ENCODE measurements at places on chromosomes 2 and 18. TPM values are rescaled to one million over a fixed set of nuclear protein-coding genes. Genes with fewer than 3 reads are reported as not detected.

DNA sequence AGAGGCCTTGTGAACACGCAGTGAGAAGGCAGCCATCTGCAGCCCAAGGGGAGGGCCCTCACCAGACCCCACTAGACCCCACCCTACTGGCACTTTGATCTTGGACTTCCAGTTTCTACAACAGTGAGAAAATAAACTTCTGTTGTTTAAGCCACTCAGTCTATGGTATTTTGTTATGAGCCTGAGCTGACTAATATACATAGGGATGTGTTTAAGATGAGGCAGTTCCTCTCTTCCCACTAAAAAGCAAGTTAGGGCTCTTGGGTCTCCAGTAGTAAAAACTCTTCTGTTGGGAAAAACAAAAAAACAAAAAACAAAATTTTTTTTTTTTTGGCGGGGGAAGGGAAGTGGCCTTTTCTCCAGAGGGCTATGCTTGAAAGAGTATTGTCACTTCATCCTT lies 233.2 kb upstream of the SMAD7 start:
- DNase-seq, result no peak

The OLA1 gene
- total RNA-seq, result 69.2 TPM

- no peak for DNase-seq
These were observed 105.8 kb downstream of the ARHGAP28 start for GRCh38 chr18:6835345-6835744.

DNA sequence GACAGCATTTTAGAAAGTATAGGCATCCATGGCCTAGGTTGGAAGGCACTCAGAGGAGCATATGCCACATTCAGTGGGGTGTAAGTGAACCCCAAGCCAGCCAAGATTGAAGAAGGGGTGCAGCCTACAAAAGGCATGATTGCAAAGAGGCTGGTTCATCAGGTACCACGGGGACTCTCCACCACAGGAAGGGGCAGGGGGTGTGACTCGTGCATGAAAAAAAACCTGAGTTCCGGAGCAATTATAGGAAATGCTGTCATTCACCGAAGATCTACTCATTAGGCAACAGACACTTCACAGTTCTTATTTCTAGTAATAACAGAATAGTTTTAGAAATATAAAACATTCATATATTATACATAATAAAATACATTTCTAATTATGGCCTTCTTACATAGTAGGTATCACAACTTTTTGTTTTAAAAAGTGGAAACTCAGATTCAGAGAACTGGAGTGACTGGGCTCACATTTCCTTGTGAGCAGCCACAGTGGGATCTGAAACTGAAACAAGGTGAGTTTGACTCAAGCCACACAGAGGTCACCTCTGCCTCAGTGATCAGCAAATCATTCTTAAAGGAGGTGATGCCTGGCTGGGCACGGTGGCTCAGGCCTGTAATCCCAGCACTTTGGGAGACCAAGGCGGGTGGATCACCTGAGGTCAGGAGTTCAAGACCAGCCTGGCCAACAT lies 188.4 kb upstream of the GYPC start:
- DNase-seq, result no peak

The CPO gene
- total RNA-seq, result 0.27 TPM

The HTR2B gene
- total RNA-seq, result 0.50 TPM

DNA sequence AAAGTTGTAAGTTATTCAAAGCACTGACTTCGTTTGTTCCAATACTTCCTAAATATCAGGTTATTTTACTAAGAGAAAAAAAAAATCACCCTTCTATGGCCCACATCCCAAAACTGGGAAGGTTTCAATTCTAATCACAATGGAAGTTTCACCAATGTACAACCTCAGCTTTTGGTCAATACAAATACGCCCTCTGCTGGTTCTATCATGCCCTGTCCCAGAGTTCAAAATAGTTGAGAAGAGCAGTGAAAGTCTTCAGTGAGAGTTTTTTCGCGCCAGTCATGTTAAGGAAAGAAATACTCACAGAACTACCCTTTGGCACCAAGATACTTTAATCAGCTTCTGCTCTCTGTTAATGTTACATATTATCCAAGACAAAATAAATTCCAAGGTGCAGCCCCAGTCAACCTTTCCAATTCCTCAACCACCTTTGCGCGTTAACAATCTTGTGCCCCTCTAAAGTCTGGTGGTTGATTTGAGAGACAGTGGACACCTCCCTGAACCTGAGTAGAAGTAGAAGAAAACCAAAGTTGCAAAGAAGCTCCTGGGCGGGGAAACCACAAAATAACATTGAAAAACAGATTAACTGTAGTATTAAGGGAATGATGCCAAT lies 59.9 kb downstream of the SUMO1 start:
- no peak for DNase-seq

GRCh38 chr2:3659447-3660432 lies 1.7 kb downstream of the ALLC start:
- DNase-seq, result peak; percentile 71

- DNase-seq, result no peak
These were observed 159.9 kb upstream of the MMADHC start for GRCh38 chr2:149747456-149747855.

GRCh38 chr18:71707400-71707799 lies 836.7 kb downstream of the CBLN2 start:
- DNase-seq, result no peak

The AFF3 gene
- total RNA-seq, result 10.0 TPM

GRCh38 chr18:8140841-8141501 lies 468.3 kb upstream of the RAB12 start:
- peak; percentile 64 for DNase-seq

- no peak for DNase-seq
These were observed 16.8 kb downstream of the ARID5A start for GRCh38 chr2:96553176-96553956.

DNA sequence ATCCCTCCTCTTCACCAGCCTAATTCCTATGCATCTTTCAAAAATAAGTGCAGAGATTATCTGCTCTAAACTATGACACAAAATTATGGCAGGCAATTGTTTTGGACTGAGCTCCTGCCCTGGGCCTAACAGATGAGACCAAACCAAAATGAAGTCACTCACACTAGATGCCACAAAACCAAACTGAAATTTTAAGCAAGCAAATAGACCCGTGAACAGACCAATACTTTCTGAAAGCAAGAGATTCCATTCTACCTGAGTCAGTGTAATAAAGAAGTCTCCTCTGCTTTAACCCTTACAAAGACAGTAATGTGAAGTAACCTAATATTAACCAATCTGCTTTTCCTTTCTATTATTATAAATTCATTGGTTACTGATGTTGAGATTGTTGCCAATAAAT lies 84.3 kb downstream of the RIT2 start:
- DNase-seq, result no peak

DNA sequence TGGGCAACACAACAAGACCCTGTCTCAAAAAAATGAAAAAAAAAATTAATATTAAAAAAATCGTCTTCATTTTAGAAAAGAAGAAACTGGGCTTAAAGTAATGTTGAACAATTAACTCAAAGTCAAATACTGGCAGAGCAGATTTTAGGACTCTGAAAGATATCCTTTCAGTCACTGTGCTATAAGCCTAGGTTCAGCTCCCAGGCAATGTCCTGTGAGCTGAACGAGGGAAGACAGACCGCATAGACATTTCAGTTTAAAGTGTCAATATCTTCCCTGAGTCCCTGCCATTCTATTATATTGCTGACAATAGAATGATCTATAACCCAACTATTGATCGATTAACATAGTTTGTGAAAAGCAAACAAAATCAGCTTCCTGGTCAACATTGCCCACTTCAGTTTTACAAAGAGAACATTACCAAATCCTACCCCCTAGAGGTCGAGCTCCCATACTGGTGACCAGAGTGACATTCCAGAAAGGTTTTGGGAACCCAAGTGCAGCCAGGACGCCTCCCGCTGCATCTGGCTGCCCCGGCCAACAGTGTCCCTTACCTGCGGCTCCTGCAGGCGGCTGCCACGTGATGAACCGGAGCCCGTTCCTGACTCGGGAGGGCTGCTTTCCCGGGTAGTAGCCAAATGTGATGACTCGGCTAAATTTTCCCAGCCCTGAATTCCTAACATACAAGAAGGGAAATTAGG lies 639 bp downstream of the MRO start:
- peak; percentile 61 for DNase-seq

The CTAGE1 gene
- not detected for total RNA-seq

The TOGARAM2 gene
- 43.9 TPM for total RNA-seq

The DSG1 gene
- 0.77 TPM for total RNA-seq

- no peak for DNase-seq
These were observed 377.2 kb downstream of the CNTNAP5 start for GRCh38 chr2:124402274-124402673.

The LCT gene
- total RNA-seq, result not detected

The STARD6 gene
- not detected for total RNA-seq

DNA sequence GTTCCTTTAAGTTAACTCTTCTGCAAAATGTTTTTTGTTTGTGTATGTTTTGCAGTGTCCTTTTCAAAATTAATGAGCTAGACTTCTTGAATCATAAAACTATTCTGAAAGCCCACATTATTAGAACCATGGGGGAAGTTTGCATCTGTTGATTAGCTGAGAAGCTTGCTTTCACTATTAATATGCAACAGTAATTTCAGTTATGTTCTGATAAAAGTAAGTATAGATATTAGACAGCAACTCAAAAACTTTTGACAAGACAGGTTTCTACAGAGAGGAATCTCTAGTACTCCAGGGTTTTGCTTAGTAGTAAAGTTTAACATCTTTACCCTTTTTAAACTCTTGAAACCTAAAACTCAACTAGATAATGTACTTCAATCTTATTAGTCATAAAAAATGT lies 147.8 kb downstream of the UBE2E3 start:
- DNase-seq, result no peak

The SERPINB2 gene
- total RNA-seq, result not detected

DNA sequence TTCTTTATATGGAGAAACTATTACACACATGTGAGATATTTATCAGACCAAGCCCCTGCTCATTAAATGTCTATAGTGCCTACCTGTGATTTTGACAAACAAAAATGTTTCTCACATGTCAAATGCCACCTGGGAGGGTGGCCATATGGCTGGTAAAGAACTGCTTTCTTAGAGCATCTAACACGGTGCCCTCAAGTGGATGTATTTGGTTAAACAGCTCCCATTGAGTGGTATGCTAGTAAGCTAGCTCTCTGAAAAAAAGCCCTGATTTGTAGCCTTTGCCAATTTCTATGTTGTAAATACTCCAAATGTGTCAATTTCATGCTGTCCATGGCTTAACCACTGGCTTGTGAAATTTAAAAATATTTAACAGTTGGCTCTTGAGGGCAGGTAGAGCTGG lies 94.6 kb downstream of the PMAIP1 start:
- no peak for DNase-seq

GRCh38 chr18:62944454-62944853 lies 229.1 kb downstream of the PHLPP1 start:
- no peak for DNase-seq

GRCh38 chr18:25352629-25353005 lies 651 bp upstream of the ZNF521 start:
- DNase-seq, result no peak

DNA sequence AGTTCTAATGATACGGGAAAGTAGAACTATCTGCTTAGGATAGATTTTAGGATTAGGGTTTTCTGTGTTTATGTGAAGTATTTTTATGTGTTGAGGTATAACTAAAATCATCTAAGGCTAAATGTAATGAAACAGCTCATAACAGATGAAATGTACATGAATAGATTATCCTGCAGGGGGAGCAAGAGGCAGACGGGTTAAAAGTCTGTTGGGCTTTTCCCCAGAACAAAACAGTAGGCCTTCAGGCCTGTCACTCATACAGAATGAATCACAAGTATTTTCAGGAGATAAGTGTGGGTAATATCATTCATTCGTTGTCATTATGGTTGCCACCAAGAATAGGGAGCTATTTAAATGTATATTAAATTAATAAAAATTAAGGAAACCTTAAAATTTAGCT lies 107.9 kb upstream of the IL1R2 start:
- DNase-seq, result no peak
